Left cardiac atrium (tissue), 4 donors: ENCODE measurements at places on chromosomes 5 and 9.

- no peak for DNase-seq
Measured at GRCh38 chr5:96855031-96855872, 21.0 kb upstream of the ERAP2 start.

DNA sequence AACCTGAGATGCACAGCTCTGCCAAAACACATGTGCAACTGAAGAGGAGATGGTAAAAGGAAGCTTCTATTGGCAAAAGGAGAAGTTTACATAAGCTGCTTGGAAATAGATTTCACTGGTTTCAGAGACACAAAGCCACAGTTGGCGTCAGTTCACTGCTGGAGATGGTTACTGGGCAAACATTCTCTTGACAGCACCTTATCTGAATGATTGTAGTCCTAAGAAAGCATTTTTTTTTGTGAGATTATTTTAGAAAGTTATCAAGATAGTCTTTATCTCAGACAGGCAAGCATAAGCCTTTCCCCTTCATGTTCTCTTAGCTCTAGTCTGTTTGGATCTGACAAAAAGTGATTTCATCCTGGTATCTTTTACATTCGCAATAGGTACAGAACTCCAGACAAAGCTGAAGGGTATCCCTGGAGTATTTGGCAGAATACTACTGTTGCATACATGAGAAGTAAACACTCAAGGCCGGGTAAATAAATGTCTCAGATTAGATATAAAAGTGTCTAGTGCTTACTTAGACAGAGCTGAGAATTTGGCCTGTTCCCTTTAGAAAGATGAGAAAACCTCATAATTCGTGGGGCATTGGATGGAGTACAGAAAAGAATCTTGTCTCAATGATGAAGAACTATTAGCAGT is 1668.0 kb upstream of the NUDT12 start:
- DNase-seq: no peak

DNA sequence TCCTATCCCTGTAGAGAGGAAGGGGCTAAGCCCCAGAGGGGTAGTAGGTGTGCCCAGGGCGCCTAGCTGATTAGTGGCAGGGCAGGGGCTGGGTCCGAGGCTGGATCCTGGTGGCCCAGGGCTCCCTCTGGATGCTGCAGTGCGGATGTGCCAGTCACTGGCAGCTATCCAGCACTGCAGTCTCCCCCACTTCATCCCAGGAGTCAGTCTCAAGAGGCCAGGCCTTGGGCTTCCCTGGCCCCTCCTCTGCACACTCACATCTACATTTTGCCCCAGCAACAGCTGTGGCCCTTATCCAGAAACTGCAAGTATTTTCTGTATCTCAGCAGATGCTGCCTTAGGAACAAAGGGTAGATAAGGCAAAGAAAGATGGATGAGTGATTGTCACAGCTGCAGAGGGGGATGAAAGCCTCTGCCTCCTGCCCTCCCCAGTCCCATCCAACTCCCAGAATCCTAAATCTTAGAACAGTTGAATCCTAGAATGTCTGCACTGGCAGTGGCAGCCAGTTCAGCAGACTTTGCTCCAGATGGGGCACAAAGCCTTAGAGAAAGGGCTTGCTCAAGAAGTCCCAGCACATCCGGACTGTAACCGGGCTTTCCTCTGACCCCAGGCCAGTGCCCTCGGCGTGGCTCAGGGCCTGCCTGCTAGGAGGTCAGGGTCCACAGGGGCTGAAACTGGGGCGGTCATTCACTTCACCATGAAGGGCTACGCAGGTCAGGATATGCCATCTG is 1.6 kb downstream of the ANXA6 start:
- DNase-seq: no peak

DNA sequence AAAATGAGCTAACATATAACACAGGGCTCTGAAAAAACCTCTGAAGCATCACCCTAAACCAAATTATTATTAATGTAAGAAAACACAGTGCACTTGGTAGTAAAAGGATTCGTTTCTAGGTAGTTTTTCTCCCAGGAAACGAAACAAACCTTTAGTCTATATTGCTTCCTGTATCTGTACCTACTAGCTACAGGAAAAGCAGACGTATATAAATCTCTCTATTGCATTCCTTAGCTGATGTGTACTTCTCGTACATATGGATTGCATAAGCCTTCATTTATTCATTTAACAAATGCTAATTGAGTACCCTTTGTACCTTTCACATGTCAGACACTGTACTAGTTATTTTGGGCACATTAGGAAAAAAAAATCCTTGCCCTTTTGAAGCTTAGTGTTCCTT is 85.0 kb upstream of the RASA1 start:
- no peak for DNase-seq

GRCh38 chr9:127518091-127518856 is 67.0 kb downstream of the LRSAM1 start:
- DNase-seq: no peak

GRCh38 chr5:30605693-30606268 is 587.7 kb upstream of the CDH6 start:
- no peak for DNase-seq
